Left ventricle myocardium inferior (tissue), 1 donor: ENCODE measurements at places on chromosomes 2 and 18. TPM values are rescaled to one million over a fixed set of nuclear protein-coding genes. Genes with fewer than 3 reads are reported as not detected.

DNA sequence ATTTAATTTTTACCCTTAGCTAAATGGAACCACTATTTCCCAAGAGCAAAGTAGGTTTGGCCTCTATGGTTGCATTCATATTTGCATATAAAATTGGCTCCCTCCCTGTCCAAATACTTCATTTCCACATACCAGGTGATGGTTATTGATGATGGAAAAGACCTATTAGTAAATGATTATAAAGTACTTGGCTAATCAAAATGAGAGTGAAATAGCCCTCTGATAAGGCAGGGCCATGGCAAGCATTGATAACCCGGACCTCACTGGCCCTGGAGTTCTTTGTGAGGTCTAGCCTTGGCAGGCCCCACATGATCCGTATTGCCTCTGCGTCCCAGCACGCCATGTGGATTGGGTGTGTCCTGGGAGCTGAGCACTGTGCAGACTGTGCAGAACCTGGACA lies 201.1 kb upstream of the GATA6 start:
- no peak overlapping the region for H3K4me3 ChIP-seq
- H3K27me3 ChIP-seq: no peaks in the 10 kb centered on the region
- no peak for DNase-seq
- H3K4me1 ChIP-seq: no peaks in the 10 kb centered on the region

Gene VIL1
- not detected for total RNA-seq

Gene KCNIP3
- 4.6 TPM for total RNA-seq

Gene FAM124B
- 1.1 TPM for total RNA-seq

- H3K36me3 ChIP-seq: no peaks in the 10 kb centered on the region
- H3K4me1 ChIP-seq: peaks cover 51% of the 10 kb centered on the region
- no peaks in the 10 kb centered on the region for H3K27me3 ChIP-seq
Observed at GRCh38 chr18:58578835-58579560, 49.9 kb downstream of the ALPK2 start.
